ENCODE measurements at places on chromosomes 3 and 15. TPM values are rescaled to one million over a fixed set of nuclear protein-coding genes. Genes with fewer than 3 reads are reported as not detected.

- DNase-seq: no peak
These were observed 160.1 kb upstream of the UBE2E1 start for GRCh38 chr3:23645533-23646183.

The TMC3 gene
- 0.24 TPM for polyA plus RNA-seq

DNA sequence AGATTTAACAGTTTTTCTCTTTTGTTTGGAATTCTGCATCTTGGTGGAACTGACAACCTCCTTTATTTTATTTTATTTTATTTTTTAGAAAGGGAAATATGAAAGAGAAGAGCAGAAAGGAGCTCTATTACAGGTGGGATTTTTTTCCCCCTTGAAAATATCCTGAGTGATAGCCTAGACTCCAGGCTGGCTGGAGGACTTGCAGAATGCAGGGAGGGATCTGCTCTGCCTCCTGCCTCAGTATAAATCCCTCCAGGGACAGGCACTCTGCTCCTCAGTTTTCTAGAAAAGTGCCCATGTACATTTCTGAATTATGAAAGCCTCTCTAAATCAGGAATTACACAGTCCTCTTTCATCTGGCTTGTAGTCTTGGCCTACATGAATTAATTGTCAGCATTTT lies 173.7 kb downstream of the TMEM108 start:
- DNase-seq: no peak

The CCR2 gene
- polyA plus RNA-seq: 0.87 TPM

GRCh38 chr3:59267021-59267420 lies 217.2 kb upstream of the CFAP20DC start:
- DNase-seq: no peak

- no peak for DNase-seq
These were observed 166.3 kb downstream of the NECTIN3 start for GRCh38 chr3:111237946-111238345.

The SACM1L gene
- 73.7 TPM for polyA plus RNA-seq

DNA sequence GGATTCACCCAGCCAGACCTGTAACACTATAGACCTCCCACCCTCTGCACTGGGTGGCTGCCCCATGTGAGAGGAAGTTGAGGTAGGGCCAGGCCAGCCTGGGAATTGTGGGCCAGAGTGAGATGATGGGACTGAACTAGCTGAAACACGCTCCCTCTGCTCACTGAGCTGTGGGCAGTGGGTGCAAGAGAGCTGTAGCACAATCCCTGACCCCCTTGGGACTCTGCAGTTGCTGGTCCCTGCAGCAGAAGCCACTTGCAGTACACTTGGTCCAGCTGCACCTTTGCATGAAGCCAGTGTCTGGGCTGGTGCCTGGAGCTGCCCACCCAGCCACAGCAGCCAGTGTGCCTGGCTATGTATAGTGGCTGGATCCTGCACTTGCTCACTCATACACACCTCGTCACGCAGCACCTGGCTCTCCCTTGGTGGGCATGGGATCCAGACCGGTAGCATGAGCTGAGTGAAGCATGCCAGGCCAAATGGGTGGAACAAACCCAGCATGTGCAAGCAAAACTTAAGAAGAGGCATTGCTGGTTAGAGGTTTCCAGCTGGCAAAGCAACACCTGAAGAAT lies 805.7 kb upstream of the GBE1 start:
- DNase-seq: no peak

Data from renal pelvis (tissue), 12 donors.